ENCODE measurements at places on chromosomes 7 and 10.

DNA sequence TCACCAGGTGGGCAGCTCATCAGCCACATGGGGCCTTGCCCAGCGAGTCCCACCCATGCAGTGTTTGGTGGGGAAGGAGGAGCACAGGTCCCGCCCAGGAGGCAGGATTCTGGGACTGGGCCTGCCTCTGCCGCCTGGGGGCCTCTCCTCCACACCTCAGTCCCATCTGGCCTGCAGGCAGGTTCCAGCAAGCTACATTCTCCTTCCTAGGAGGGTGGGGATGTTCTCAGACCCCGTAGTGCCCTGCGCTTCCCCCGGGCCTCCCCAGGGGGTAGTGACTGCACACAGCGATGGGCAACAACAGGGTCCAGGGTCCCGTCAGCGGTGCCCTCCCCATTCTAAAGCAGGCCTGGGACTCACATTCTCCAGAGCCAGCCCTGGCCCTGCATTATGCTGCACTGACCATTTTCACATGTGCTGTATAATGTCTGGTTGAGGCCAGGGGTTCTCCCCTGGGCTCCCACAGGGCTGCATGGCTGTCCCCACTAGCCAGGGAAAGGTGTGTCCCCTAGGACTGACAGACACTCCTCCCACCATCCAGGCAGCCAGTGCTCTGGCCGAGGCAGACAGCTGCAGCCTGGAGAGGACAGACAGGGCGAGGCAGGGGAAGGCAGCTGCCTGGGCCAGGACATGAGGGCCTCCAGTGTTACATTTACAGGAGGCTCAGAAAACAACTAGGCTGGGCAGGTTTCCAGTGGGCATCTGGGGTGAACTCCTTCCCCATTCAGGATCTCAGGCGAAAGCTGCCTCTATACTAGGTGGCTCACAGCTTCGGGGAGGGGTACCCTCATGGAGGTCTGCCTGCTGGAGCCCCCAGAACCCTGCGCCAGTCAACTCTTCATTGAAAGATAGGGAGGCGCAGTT lies 9.3 kb downstream of the RASGEF1A start:
- DNase-seq, result no peak

- DNase-seq, result no peak
Observed at GRCh38 chr7:24715661-24716479, 41.4 kb downstream of the GSDME start.

- no peak for DNase-seq
Observed at GRCh38 chr7:146076344-146076743, 40.3 kb upstream of the CNTNAP2 start.

DNA sequence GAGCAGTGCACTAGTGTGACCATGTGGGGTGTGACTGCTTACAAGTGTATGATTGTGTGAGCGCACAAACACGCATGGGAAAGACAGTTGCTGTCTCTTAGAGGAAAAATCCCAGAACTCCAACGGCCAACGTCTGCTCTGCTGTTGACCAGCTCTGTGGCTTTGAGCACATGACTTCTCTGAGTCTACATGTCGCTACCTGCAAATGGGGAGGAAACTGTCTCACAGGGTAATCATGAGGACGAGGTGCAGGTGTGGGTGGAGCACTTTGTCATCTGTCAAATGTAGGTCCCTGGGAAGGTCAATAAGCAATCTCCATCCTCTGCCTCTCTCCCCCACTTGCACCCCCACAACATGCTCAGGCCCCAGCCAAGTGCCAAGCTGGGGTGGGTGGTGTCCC lies 31.2 kb upstream of the TLX1 start:
- no peak for DNase-seq

DNA sequence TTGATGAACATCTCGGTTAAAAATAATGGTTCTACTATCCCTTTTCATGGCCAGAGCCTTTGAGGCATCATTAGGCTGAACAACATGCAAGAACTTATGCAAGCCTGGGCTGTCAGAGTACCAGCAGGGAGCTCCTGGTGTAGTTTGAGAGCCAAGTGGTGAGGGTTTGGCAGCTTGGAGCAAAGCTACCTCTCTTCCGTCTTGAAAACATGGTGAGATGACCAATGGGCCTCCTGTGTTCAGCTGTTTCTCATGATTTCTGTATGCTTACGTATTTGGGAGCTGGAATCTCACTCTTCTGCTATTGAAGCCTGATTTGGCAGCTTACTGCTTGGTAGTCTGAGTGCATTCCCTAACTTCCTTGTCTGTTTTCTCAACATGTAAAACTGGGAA lies 150.4 kb downstream of the CXCL12 start:
- no peak for DNase-seq

DNA sequence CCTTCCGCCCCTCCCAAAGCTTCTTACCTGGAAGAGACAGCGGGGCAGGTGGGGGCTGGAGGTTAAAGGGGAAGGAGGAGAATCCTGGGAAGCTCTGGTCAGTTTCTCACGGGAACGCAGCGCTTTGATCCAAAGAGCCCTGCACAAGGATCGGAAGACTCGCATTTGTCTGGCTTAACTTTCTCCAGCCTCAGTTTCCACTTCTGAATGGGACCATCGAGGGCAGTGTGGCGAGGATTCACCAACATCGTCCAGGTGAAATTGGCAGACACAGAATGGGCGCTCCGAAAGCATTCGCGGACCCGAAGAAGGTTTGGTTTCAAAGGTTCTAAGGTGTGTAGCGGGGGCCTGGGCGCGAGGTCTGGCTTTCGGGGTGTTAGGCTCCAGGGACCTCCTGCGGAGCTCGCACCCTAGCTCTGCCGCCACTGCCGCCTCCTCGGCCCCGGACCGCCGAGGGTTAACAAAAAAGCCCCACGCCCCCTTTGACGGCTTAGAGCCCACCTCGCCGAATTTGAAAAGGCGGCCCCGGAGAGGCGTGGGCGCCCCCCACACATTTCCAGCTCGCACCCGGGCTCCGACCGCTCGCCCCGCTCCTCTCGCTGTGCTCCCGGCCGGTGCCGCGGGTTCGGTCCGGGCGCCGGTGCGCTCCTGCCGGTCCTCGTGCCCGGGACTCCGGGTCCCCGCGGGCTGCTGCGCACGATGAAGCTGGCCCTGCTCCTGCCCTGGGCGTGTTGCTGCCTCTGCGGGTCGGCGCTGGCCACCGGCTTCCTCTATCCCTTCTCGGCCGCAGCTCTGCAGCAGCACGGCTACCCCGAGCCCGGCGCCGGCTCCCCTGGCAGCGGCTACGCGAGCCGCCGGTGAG lies at the start of gene COL26A1:
Gene COL26A1 (plus strand): TSS at position 542 of the 862 bp plus-strand sequence. CDS start 158 bp downstream, at position 700.
- no peak for DNase-seq

DNA sequence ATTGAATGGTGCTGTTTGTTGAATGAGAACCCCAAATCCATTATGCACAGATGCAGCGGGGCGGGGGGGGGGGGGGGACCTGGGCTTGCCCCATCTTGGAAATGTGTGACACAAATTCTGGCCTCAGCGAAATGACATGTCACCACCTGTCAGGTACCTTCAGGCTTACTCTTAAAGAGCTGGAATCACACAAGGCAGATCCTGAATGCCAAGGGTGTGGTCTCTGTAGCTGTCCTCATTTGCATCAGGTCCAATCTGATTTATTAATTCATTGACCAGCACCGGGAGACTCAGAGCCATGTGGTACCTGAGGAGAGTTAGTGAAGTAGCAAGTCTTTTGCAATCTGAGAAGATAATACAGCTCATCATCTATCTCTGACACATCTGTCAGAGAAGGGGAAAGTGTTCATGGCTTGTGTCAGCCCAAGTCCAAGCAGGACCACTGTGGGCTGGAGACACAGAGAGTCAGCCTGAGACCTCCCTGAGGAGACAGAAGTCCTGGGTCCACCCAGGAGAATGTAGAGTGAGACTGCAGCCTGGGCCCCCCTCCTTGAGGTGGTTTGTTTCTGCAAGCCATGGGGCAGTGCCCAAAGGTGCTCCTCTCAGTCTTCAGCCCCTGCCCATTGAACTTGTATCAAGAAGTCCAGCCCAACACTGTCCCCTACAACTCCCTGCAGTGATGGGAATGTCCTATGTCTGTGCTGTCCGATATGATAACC lies 46.7 kb downstream of the ADCYAP1R1 start:
- DNase-seq, result no peak

DNA sequence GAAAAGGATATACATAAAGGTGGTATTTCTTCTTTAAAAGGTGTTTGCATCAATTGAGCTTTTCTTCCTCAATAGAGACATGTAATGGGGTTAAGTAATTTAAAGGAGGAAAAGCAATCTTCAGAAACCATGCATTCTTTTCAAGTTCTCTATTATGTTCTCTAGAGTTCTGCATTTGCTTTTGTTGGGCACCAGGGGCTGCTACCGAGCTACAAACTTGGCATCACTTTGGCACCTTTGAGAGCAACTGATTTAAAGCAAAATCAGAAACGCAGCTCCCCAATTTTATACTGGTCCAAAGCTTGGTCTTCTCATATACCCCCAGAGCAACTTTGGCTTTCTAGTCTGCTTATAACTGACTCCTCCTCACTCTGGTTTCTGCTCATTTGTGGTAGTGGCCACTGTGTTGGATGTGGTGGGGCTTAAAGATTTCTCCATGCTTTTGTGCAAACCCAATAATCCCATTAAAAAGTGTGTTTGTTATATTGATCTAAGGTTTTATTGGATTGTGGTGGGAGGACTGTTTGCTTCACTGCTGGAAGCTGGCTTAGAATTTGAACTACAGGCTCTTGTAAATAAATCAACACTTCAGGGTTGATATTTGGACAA lies 712.1 kb downstream of the PHTF2 start:
- DNase-seq, result no peak

GRCh38 chr10:116741391-116742351 lies 695 bp downstream of the HSPA12A start:
- no peak for DNase-seq

GRCh38 chr7:92072121-92072520 lies 62.2 kb downstream of the CYP51A1 start:
- DNase-seq, result no peak

- DNase-seq, result no peak
Observed at GRCh38 chr10:117226813-117227451, 14.0 kb upstream of the SLC18A2 start.

Data from thymus (tissue), 14 donors.